Subcutaneous preadipocyte (primary cell): ENCODE measurements at places on chromosomes 1 and 21. TPM values are rescaled to one million over a fixed set of nuclear protein-coding genes. Genes with fewer than 3 reads are reported as not detected.

Gene TENT5C
- not detected in 2 replicates for total RNA-seq

Gene IGSF9
- not detected in 2 replicates for total RNA-seq

Gene CLDN19
- total RNA-seq: not detected in 2 replicates

Gene IGSF8
- total RNA-seq: 11.5 and 14.3 TPM in 2 replicates

Gene RGS8
- total RNA-seq: not detected in 2 replicates

Gene NR1I3
- total RNA-seq: not detected in 2 replicates

Gene PCP4
- not detected in 2 replicates for total RNA-seq

Gene PRKAA2
- total RNA-seq: 0.73 and 2.0 TPM in 2 replicates

Gene USH2A
- total RNA-seq: under 0.01 TPM in 1 of 2 replicates, not detected in the other
